ENCODE measurements at places on chromosomes 5 and 9.
A peak's percentile ranks its signal among the peaks of the same experiment; 100 is the strongest.

DNA sequence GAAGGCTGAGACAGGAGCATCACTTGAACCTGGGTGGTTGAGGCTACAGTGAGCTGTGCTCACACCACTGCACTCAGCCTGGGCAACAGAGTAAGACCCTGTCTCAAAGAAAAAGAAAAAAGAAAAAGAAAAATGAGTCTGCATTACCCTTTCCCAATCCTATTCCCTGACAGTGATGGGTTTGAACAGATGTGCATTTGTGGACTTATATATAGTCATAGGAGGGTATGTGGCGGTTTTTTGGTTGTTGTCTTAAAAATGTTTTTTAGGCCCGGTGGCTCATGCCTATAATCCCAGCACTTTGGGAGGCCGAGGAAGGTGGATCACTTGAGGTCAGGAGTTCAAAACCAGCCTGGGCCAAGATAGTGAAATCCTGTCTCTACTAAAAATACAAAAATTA lies 13.4 kb downstream of the HDHD3 start:
- DNase-seq = no peak

DNA sequence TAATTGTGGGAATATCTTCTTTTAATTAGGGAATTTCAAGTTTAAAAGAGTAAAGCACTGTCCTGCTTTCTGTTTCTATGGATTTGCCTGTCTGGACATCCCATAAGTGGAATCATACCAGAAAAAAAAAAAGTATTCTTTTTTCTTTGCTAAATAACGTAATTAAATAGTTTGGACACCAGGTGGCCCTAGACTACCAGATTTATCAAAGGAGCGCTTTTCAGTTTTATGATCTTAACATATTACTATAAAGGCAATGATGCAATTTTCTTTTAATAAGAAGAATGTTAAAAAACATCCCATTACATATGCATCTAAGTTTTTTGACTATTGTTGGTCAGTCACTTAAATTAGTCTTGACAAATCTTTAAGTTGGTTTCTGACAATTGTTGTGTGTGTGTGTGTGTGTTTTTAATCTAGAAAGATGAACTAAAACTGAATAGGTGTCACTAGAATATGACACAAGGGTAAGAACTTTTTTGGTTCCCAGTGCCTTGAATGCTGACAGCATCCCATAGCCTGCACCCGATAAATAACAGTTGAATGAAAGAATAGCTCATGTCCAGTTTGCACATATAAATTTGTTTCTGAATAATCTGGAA lies 49.5 kb downstream of the C5orf22 start:
- DNase-seq = peak; percentile 49

DNA sequence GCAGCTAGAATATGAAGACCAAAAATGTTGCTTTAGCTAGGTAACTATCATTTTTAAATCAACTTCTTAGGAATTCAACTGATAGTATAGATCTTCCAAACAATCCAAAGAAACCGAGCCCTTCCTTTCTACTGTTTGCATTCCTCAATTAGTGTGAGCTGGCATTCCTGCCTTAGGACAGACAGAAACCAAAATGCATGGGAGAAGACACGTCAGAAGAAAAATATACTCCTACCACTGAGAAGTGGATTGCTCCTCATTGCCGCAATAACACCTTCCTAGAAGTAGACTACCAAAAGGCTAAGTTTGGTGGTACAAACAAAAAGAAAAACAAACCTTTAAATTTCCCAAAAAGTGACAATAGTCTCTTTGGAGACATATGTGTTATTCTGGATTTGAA lies 440.0 kb downstream of the SEMA5A start:
- no peak for DNase-seq

DNA sequence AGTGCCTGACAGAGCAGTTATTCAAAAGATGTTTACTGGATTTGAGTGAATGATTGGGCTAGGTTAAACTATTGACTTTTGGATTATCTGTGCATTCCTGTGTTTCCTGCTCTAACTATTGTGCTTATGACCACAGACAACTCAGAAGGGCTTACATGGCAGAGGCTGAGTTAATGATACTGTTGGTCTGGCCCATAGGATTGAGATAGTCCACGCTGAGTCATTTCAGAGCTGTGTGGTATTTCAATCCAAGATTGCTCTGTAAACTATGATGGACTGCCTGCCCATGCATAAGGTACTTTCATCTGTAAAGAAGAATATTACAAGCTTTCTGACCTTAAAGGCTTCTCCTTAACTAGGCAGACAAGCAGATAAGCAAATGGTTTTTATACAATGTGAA lies 49.1 kb upstream of the SLIT3 start:
- DNase-seq = no peak

DNA sequence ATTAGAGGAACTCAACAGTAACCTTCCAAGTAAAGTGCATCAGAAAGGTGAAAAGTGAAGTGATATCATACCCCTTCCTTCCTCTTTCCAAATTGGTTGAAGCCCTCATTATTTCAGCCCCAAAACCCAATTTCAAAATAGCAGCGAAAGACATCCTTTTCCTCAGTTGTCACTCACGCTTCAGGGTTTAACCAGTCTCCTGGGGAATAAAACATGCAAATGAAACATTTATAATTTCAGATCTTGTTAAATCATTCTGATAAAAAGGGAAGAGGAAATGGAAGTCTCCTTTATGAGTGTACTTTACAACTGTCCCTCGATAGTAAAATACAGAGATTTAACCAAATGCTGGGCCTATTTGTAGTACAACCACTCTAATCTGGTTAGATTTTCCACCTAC lies 22.5 kb downstream of the TRPM6 start:
- no peak for DNase-seq

DNA sequence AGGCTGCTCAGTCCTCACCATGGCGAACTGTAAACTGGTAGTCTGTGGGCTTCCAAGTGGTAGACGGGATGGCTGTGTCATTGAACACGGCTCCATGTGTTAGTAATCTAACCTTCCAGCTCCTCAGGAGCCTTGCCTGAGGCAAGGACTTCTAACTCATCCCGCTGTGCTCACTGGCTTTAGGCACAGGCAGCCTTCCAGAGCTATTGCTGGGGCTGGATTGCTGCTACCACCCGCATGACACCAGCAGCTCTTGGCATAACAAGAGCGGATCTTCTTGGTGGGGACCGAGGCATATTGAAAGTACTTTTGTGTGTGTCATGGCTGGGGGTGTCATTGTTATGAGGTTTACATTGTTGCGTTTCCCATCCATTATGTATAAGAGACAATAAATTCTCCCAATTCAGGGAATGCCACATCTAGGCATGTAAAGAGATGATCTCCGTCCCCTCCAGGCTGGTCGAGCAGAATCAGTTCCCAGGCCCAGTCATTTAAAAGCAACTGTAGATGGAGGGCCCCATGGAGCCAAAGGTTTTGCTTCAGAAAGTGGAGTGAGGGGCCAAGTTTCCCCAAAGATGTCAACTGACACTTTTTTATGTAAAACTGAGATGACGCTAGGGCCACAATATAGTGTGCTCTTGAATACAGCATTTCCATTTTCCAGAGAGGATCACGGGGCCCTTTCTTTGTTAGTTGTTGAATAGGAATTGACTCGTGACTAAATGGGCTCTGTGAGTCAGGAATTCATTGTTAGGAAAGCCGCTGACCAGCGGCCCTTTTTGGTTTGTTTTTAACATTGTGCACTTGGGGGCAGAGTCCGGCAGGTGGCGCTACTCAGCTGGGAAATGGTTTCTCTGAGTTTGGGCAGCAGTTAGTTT lies 759.5 kb downstream of the TAF11L14 start:
- peak; percentile 44 for DNase-seq

GRCh38 chr5:69167493-69167855 lies 524 bp downstream of the CCNB1 start:
- peak; percentile 18 for DNase-seq

DNA sequence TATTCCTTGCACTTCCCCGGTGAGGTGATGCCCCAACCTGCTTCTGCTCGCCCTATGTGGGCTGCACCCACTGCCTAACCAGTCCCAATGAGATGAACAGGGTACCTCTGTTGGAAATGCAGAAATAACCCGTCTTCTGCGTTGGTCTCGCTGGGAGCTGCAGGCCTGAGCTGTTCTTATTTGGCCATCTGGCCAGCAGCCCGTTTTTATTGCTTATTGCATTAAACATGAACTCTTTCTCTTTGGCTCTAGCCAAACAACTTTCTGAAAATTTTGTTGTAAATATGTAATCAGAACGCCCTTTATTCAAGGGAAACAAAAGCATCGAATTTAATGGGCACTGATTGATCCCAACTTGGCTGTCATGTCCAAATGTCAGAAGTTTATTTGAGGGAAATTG lies 124.7 kb upstream of the FTMT start:
- DNase-seq = no peak

DNA sequence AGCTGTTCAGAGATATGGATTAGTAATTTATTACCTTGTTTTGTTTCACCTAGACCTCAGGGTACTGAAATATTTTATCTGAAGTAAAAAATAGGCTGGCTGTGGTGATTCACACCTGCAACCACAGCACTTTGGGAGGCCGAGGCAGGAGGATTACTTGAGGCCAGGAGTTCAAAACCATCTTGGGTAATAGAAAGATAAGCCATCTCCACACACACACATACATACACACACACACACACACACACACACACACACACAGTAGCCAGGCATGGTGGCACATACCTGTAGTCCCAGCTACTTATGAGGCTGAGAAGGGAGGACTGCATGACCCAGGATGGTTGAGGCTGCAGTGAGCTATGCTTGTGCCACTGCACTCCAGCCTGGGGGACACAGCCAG lies 3.7 kb downstream of the ANXA2R start:
- no peak for DNase-seq

GRCh38 chr5:139748505-139748826 lies 47.1 kb upstream of the PSD2 start:
- DNase-seq = no peak

- no peak for DNase-seq
Measured at GRCh38 chr9:37209431-37210386, 89.3 kb downstream of the ZCCHC7 start.

GRCh38 chr9:106885451-106885850 lies 22.5 kb downstream of the ZNF462 start:
- DNase-seq = no peak

DNA sequence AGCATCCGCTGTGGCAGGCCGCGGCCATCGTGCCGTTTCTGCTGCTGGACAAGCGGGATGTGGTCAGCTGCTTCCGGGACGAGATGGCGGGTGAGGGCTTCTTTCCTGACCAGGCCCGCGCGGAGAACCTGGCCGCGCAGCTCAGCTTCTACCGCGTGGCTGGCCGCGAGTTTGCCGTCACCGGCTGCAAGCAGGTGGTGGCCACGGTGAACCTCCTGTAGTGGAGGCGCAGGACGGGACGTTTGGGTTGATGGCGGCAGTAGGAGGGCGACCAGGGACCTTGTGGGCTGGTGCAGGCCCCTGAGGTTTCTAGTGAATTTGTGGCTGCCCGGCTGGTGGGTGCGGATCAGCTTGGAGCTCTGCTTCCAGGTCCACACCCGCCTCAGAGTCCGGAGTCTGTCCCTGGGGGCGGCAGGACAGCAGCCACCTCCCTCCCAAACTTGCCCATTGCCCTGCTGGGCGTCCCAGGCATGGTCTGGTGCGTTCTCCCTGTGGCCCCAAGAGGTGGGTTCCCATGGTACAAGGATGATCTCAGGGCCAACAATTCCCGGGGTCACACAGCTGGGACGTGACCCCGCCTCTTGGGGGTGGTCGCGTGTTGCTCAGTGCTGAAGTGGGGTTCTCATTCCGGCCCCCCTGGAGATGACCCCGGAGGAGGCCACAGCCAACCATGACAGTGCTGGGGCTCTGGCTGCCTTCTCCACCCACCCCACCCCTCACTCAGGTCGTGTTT lies 2.4 kb downstream of the TOR4A start:
- DNase-seq = no peak

GRCh38 chr5:71586052-71586940 lies 844 bp upstream of the MCCC2 start:
- DNase-seq = peak; percentile 39

GRCh38 chr5:97229196-97229595 lies 46.1 kb upstream of the RIOK2 start:
- no peak for DNase-seq

DNA sequence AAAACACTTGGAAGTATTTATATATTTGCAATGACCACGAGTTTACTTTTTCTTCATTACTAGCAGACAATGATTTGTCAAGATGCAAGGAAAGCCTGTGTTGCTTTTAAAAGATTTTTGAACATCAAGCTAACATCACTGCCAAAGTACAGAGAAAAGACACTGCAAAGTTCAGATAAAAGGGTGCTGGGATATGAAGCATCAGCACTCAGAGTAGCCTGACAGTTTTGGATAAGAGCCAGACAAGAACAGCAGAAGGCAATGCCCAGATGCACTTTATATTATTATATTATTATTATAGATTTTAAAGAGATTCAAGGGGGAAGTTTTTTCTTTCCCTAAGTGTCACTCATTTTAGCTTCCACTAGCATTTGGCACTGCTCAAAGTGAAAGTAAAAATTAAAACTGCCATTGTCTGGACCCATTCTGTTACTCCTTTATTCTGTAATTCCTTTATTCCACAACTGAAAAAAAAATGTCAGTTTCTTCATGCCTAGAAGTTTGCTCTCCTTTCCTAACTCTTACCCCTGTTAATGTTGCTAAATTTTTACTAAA lies 240.6 kb downstream of the EFNA5 start:
- no peak for DNase-seq

DNA sequence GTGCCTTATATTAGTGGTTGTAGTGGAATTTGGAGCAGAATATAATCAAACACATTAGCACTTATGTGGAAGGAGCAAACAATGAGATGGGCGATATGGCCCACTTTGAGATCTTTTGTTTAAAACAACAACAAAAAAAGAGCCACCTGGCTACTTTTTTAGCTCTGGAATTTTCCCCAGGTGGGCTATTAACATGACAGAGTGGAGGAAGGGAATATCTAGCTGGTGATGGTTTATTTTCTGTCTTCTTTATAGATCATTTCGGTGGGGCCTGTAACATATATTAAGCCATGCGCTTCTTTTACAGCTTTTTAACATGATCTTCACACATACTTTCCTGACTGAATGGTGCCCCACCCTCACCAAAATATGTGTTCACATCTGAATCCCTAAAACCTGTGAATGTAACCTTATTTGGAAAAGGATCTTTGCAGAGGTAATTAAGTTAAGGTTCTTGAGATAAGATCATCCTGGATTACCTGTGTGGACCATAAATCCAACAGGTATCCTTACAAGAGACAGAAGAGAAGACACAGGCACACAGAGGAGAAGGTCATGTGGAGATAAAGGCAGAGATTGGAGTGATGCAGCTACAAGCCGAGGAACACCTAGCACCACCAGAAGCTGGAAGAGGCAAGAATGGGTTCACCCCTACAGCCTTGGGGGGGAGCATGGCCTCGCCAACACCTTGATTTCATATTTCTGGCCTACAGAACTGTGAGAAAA lies 16.6 kb upstream of the ENTREP1 start:
- DNase-seq = no peak

All from MM.1S (cell line).